ENCODE measurements at places on chromosomes 7 and 10. TPM values are rescaled to one million over a fixed set of nuclear protein-coding genes. Genes with fewer than 3 reads are reported as not detected.

GRCh38 chr10:19724287-19724686 is 91.9 kb upstream of the PLXDC2 start:
- no peak for DNase-seq

- peak; percentile 7 for DNase-seq
Observed at GRCh38 chr7:123492485-123492884, 41.9 kb downstream of the IQUB start.

GRCh38 chr7:149202831-149203231 is 7.5 kb downstream of the ZNF282 start:
- no peak for DNase-seq

- no peak for DNase-seq
Observed at GRCh38 chr10:13453896-13454295, 74.9 kb downstream of the BEND7 start.

GRCh38 chr7:77940647-77941046 is 142.1 kb downstream of the PHTF2 start:
- peak; percentile 30 for DNase-seq

DNA sequence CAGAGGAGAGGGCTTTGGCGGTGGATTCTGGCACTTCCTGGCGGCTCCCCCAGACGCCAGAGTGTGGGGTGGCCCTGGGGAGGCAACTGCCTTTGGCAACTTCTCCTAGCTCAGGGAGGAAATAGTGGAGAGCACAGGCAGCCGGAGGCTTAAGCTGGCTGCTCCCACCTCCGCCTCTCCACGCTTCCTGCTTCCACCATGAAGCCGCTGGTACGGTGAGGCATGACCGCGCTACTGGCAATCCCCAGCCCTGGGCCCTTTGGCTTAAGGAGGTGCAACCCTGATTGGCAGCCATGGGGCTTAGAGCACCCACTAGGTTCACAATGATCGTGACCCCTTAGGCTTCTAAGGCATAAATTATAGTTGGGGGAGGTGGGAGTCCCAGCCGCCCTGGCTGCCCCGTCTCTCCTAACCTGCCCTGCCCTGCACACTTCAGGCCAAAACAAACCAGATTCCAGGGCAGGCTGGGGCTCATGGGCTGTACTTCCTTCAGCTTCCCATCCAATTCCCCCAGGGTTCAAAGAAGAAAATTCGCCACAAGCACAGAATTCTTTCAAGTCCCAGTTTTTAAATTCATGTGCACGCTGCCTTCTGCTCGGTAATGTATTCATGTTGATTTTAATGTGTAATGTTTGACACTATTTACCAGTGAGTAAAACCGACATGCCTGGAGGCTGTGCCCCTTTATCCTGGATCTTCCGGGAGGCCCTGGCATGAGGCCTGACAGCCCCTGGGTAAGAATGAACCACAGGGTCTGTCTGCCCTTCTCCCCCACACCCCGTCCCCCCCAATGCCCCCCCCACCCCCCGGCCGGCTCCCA is 90.7 kb upstream of the LRRC4 start:
- DNase-seq = no peak

DNA sequence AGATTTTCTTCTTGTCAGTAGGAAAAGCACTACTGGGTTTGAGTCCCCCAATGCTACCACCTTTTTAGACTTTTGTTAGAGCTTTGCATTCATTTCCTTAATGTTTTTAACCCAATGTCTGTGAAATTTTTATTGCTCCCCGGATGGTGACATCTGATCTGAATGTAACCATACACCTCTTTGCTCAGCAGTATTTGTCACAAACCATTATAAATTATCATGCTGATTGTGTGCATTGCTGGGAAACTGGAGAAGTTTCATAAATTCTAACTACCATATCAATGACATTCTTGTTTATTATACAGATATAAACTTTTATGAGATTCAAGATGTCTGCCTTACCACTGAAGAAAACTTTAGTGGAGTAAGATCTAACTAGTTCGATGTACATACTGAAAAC is 8.5 kb downstream of the NRP1 start:
- DNase-seq = no peak

RTKN2 gene
- polyA plus RNA-seq = 1.8 TPM

NEURL1 gene
- 0.12 TPM for polyA plus RNA-seq

FAM221A gene
- polyA plus RNA-seq = 0.94 TPM

SUPV3L1 gene
- 31.4 TPM for polyA plus RNA-seq

MYO3A gene
- polyA plus RNA-seq = not detected

Data from A549 (cell line).